ENCODE measurements at places on chromosomes 11 and 22.

- no peak for DNase-seq
Observed at GRCh38 chr11:36254713-36255112, 34.5 kb downstream of the COMMD9 start.

- no peak for DNase-seq
Observed at GRCh38 chr11:14435717-14436512, 63.7 kb downstream of the COPB1 start.

- DNase-seq: no peak
Observed at GRCh38 chr11:9657531-9657930, 6.3 kb upstream of the SWAP70 start.

GRCh38 chr11:69518081-69518950 is 36.9 kb downstream of the LINC01488 start:
- no peak for DNase-seq

DNA sequence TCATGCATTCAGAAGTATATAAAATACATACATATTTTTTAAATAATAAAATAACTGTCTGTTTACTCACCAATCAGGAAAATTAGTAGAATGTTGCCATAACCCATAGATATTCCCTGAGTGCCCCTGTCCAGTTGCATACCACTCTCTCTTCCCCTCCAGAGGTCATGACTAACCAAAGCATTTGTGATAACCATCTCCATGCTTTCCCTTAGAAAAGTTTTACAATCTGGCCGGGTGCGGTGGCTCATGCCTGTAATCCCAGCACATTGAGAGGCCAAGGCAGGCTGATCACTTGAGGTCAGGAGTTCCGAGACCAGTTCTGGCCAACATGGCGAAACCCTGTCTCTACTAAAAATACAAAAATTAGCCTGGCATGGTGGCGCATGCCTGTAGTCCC is 33.2 kb upstream of the LDHA start:
- DNase-seq: no peak

DNA sequence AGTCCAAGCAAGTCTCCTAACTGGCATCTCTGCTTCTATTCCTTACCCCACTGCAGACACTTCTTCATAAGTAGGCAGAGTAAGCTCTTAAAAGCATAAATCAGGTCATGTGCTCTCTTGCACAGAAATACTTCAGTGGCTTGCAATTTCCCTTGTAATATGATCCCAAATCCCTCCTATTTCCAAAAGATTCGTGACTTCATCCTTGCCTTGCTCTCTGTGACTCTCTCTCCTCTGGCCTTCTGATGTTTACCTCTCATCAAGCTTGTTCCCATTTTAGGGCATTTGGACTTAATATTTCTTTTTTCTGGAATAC is 37.4 kb upstream of the NCR3LG1 start:
- no peak for DNase-seq

GRCh38 chr11:34757026-34757451 is 136.1 kb downstream of the EHF start:
- no peak for DNase-seq

DNA sequence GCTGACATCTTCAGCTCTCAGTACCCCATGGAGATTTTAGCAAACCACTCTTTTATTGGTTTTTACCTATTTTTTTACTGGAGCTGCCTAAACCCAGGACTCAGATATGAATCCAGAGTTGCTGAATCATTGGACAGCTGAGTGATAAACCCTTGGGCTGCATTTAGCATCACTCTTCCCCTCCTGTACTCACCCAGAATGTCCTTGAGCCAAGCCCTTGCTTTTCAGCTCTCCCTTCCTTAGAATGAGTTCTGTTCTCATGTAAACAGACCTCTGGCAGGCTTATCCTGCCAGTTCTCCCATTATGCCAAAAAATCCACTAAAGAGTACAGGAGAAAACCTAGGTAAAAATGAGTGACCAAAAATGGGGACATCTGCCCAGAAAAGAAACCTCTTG is 200.1 kb upstream of the POU2AF2 start:
- DNase-seq: no peak

- no peak for DNase-seq
Observed at GRCh38 chr11:126007238-126007637, 55.4 kb downstream of the CDON start.

DNA sequence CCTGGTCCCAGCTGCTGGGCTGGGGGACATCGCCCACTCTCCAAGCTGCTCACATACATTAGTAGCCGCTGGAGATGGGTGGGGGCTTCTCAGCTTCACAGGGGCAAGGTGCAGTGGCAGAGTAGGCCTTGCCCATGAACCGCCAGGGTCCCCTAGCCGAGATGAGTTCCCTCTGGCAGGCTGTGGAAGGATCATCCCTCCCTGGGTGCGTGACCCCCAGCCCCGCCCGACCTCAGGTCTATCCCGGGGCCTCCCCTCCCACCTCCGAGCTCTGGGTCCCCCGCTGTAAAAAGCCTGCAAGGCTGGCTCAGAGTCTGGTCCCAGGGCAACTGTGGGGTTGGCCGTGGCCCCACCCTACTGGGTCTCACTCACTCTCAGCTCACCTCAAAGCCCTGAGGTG is 15.3 kb upstream of the TPCN2 start:
- no peak for DNase-seq

DNA sequence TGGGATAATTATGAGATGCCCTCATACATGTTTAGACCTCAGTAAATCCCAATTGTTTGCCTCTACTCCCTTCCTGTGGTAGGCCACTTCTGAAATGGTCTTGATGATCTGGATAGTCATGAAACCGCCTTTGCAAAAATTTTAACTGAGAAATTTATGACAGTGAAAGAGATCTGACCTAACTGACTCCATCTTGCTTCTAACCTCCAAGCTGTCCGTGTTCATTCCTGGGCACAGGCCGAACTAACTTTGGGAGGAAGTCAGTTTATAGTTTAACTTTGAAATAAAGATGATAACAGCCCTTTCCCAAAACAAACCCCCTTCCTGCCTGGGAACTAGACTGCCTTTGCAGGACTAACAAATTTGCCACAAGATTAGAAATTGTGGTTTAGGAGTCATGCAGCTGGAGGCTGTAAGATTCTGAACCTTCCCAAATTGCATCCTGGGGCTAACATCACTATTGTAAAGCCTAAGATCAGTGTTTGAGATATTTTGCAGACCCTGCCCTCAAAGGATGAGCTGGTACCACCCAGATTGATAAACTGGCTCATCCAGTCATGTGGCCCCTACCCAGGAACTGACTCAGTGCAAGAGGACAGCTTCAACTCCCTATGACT is 19.9 kb upstream of the CTR9 start:
- DNase-seq: no peak

GRCh38 chr11:120130176-120130980 is 7.5 kb downstream of the TRIM29 start:
- no peak for DNase-seq

- DNase-seq: no peak
Observed at GRCh38 chr11:47152126-47152952, 24.3 kb downstream of the ARFGAP2 start.

- no peak for DNase-seq
Observed at GRCh38 chr22:50641696-50642607, 14.0 kb upstream of the ARSA start.

Data from stimulated activated CD4-positive, alpha-beta T cell treated with anti-CD3 and anti-CD28 coated beads, Interleukin-1b, Interleukin-23, amount 100 ng/mL, for 1 hour (primary cell).